Epithelial cell of esophagus (primary cell): ENCODE measurements at places on chromosomes 12 and 14.

DNA sequence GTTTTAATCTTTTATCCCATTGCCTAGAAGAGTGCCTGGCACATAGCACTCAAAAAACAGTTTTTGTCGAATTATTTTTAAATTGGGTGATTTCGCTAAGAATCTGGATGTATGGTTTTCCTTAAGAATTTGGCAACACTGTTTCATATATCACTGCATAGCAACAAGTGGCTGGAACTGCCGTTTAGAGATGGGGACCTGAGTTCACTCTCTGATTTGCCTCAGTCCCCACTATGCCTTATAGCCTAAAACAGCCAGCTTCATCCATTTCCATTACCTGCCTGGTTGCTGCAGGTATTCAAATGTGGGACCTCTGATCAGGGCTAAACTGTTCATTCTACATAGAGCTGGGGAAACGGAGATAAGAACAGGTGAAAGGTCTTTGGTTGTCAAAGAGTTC lies 1.8 kb downstream of the HEBP1 start:
- DNase-seq = no peak

- no peak for DNase-seq
These were observed 45.1 kb downstream of the KICS2 start for GRCh38 chr12:64177001-64177400.

DNA sequence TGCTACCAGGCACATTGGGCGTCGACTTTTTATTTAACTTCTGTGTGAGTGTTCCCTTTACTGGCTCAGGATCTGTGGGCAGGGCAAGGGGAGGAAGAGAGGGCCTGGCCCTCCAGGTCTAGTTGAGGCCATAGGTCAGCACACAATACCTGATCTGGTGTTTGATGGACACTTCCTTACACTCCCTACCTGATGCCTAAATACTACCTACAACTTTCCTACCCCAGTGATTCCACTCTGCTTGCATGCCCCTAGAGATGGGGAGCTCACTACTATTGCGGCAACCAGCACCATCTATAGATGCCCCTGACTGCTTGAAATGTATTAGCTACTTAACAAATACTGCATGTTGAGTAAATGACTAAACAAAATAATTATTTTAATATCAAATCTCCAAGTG lies 20.8 kb upstream of the BEGAIN start:
- DNase-seq = no peak

DNA sequence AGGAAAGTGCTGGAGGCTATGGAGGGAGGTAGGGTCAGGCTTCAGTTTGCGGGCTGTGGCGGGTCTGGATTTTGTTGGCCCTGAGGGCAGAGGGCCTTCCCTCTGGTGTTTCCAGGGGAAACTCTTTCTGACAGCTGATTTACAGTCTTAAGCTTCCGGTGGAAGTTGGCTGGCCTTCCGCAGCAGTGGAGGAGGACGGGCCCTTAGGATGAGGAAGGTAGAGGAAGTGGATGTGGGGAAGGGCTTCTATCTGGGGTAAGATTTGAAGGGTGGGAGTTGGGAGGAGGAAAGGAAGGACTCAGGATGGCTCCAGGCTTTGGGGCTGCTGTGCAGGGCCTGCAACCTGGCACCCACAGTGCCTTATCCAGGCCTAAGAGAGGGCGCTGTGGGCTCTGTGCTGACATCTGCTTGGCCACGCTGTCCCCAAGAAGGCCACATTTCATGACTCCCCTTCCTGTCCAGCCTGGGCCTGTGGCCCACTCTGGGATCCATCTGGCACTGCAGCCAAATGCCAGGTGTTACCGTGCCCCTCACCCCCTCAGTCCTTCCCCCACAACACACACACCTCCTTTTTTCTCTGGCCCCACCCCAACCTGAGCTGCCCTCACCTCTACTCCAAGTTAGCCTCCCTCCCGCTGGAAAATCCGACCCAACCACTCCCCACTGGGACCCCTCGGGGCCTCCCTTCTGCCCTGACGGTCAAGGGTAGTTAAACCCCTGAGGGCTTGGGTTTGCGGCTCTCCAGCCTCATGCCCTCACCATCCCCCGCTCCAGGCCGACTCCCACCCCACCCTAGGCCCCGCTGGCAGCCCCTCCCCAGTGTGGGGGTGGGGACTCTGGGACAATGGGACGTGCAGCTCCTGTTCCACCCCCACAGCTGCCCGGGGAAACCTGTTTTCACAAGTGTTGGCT lies 7.7 kb upstream of the PPP1R13B start:
- DNase-seq = peak; percentile 65

DNA sequence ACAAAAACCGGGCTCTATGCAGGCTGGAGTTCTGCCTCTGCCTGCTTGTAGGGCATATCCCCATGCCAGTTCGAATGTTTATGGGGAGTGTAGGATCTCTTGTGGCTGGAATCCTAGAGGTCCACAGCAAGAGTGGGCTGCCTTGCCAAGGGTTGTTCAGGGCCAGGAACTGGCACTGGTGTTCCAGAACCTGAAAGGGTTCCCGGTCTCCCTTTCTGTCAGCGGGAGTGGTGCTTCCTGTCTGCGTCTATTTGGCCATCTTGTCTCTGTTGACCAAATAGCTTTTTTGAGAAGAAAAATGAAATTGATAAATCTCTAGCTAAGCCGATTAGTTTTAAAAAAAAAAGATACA lies 17.8 kb downstream of the OLR1 start:
- DNase-seq = no peak

DNA sequence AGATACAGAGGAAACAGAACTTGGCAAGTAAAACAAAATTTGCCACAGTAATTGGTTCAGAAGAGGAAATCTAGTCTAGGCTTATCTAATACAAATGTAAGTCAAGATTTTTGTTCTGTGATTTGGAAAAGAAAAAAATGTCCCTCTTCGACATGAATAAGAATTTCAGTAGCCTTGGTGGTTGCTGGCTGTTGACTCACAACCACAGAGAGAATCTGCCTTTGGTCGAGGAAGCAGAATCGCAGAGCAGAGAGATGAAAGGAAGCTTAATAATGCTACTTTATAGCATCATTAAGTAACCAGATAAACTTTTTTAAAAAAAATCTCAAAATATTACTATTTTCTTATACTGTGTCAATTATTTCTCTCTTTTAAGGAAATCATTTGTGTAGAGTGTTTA lies 1096.6 kb downstream of the FLRT2 start:
- no peak for DNase-seq

- DNase-seq = peak; percentile 23
These were observed 141.4 kb upstream of the TMPO start for GRCh38 chr12:98374007-98374406.

- peak; percentile 37 for DNase-seq
These were observed 30.8 kb downstream of the TSPAN9 start for GRCh38 chr12:3107954-3108353.
